Activated CD4-positive, CD25-positive, alpha-beta regulatory T cell (primary cell): ENCODE measurements at places on chromosomes 1 and 21.

DNA sequence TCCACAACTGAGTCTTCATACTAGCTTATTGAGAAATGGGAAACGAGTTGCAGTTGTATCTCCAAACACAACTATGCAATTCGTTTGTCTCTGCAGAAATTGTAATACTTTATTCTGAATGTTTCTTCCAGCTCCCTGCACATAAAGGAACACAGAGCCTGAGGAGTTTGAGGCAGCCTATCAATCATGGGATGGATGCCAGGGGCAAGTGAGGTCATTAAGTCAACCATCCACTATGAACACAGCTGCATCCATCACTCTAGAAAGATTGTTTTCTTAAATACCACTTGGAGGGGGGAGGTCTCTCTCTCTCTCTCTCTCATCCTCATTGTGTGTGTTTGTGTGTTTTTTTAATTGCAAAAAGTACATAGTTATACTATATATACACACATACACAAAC, 2.9 kb upstream of the PSMB2 start:
- no peak for DNase-seq

GRCh38 chr1:49163031-49163430, 386.3 kb upstream of the BEND5 start:
- DNase-seq: no peak

DNA sequence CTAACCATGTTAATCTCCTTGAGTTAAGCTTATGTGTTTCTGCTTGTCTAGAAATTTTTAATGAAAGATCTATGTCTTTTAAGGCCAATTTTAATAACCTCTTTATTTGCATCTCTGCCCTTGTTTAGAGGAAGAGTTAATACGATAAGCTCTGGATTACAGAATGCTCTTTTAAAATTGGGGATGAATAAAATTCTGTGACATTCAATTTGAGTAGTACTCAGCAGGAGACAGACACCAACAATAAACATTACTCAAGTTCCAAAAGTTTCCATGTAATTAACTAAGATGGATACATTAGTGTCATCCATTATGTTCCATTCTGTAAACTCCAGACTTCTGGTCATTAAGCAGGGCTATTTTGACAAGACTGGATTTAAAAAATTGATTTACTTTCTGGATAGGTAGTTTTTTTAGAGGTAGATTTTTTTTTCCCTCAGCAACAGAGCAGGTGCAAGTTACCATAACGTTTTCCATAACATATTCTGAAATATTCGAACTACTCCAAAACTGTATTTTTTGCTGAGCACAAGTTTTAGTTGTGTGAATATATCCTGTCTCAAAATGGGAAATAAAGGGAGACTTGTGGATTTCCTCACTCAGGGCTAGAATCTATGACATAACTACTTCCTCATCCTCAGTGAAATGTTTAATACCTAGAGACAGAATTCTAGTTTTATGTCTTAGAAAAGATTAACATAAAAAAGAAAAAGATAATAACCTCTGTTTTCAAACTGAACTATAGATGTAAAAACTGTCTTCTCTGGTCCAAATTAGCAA, 221.7 kb downstream of the NEGR1 start:
- DNase-seq: no peak

DNA sequence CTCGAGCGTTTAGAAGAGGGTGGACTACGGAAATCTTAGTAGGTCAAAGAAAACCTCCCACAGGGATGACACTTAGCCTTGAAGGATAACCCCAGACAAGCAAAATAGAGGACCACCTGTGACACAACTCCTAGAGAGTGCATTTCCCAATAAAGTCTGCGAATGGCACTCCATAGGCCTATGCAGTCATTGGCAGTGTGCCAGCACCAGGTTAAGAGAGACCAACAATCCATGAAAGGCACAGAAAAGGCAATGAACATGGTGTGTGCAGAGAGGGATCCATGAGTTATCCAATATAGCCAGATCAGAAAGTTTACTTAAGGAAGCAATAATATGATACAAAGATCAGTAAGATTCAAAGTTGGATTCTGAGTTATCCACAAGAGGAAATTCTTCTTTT, 45.2 kb upstream of the FMO2 start:
- DNase-seq: no peak

DNA sequence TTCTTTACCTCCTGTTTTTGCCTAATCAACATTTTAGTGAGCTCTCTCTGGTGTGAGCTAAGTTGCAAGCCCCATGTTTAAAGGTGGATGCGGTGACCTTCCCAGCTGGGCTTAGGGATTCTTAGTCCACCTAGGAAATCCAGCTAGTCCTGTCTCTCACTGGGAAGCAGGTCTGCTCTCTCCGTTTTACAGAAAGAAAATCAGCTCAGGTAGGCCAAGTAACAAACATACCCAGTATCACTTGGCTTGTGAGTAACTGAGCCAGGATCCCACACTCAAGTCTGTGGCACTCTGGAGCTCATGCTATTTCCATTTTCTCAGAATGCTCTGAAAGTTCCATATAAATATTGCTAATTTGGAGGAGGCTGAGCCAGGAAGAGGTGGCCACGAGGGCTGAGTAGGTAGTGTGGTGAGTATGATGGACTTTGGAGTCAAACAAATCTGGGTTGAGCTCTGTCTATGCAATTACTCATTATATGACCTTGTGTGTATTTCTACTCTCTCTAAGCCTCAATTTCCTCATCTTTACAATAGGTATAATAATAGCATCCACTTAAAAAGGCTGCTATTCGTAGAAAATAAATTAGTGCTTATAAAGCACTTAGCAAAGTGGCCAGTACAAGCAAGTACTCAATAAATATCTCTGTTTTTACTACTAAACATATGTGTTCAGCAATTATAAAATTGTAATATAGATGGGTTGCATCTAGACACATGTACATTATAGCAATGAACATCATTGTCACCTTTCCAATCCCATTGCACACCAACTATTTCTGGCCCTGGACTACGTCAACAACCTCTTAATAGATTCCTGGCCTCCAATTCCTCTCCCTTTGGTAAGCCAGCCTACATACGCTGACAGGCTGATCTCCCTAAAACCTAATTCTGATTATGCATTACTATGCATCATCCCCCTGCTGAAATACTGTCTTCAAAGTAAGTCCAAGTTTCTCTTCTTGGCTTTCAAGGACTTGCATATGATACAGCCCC, 32.7 kb upstream of the DHCR24 start:
- DNase-seq: no peak

GRCh38 chr1:225447650-225448089, 19.8 kb upstream of the LBR start:
- no peak for DNase-seq

GRCh38 chr21:45421071-45421845, 16.3 kb downstream of the COL18A1 start:
- no peak for DNase-seq

GRCh38 chr1:159556931-159557369, 21.1 kb upstream of the OR10J5 start:
- no peak for DNase-seq

- DNase-seq: no peak
Measured at GRCh38 chr1:10686404-10687040, 109.9 kb downstream of the CASZ1 start.

DNA sequence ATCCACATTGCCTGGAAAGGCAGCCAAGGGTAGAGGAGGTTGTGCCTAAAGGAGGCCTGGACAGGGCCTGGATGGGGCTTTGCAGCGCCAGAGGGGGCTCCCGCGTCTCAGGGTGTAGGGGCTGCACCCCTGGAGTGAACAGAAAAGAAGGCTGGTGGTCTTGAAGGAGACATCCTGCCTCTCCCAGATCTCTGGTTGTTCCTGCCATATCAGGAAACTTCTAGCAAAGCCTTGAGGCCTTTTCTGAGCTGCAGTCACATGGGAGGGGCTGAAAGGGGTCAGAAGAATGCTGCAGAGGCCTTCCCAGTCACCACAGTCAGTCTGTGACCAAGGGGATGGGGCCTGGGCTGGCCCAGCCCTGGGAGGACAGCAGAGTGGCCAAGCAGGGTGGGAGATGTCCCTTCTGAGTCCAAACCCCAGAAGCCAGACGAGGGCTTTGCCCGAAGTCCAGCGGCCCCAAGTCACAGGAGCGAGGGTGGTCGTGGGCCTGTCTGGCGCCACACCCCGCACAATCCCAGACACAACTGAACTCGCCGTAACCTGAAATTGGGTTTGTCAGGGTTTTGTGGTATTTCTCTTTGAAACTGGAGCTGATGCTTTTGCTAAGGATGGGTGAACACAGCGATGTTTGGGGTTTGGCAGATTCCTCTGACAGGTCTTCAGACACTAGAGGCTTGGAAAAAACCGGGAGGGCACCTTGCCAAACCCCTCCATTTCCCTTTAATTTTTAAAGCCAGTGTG, 29.6 kb downstream of the SIM2 start:
- DNase-seq: no peak

DNA sequence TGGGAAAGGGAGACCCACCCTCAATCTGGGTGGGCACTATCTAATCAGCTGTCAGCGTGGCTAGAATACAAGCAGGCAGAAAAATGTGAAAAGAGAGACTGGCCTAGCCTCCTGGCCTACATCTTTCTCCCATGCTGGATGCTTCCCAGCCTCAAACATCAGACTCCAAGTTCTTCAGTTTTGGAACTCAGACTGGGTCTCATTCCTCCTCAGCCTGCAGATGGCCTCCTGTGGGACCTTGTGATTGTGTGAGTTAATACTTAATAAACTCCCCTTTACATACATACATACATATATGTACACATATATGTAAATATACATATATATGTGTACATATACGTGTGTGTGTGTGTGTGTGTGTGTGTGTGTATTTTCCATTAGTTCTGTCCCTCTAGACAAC, 207.1 kb downstream of the BRINP2 start:
- DNase-seq: no peak

DNA sequence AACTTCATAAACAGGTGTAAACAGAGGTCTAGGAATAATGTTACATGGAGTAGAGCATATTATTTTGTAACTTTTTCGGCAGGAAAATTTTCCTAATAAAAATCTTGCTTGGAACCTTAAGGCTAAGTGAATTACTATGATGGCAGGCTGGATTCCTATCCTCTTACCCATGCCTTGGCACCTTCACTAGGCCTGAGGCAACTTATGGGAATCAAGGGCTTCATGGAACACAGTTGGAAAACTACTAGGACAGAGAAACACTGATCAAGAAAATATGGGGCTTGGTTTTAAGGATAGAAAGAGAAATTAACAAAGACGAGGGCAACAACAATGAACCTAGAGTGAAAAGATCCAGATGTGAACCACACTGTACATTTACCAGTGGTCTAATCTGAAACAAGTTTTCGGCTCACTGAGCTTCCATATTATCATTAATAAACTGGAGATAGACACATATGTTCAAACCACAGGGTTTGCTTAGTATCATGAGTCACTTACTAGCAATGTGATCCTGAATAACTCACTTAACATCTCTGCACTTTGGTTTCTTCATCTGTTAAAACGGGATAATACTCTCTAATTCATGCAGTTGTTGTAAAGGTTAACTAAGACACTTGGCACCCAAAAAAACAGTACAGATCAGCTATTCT, 68.5 kb downstream of the GPATCH2 start:
- DNase-seq: no peak

GRCh38 chr1:63968663-63969440, 195.0 kb downstream of the ROR1 start:
- DNase-seq: no peak
